ENCODE measurements at places on chromosomes 4 and X.
A peak's percentile ranks its signal among the peaks of the same experiment; 100 is the strongest.

DNA sequence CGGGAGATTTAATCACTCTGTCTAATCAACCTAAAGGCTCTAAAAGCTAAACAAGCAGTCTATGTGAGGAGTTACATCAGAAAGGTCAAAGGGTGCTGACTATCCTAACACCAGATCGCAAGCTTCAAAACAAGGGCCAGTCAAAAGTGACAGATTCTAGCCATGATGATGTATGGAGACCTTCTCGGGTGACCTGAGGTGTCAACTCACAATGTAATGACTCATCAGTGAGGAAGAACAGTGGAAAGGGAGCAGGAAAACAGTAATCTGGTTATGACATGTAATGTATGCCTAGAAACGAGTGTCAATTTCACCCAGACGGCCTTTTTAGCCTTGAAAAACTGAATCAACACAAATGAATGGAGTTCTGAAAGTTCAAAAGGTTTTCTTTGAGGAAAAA lies 375.3 kb downstream of the IDS start:
- no peak for DNase-seq

DNA sequence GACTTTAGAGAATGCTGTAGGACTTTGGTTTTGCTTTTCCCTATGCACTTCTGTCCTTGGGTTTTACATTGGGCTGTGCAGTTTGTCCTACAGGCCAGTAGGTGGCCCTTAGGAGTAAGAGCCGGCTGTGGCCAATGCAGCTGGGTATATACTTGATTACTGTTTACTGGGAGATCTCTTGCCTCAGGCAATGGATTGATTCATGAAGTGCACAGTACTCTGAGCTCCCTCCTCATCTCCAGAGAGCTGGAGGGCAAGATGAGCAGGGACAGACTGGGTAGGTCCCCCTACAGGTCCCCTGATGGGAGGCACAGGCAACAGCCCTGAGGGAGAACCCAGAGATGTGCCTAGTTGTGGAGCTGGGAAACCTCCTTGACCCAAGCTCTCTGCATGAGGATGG lies 103.8 kb upstream of the QRFPR start:
- DNase-seq, result peak; percentile 8

DNA sequence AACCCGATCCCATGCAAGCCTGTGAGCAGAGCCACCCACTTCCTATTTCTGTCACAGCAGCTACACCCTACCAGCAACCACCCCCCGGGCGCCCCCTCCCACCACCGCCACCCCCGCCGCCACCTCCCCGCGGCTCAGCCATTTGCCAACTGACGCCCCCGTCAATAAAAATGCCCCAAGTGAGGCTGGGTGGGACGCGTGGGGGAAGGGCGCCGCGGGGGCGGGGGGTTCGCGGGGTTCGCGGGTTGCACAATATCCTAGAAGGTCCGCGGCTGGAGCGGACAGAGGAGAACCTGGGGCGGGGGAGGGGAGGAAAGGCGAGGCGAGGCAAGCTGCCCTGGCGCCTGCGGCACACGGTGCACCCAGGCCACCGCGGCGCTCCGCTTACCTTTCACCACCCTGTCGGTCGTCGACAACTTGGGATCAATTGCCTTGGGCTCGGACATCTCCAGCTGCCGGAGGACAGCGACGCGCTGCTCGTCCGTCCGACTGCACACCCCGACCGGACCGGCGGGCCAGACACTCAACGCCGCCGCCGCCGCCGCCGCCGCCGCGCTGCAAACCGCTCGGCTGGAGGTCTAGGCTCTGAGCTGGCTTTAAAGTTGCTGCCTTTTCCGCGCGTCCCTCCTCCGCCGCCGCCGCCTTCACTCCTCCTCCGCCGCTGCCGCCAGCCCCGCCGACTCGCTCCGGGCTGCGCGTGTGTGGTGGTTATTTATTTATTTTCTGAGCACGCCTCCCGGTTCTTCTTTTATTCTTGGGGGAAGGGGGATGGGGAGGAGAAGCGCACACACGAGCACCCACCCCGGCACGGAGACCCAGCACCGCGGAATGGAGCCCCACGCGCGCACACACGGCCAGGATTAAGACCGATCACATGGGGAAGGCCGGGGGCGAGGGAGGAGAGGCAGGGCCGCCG lies 717 bp downstream of the PPP3CA start:
- DNase-seq, result peak; percentile 57

DNA sequence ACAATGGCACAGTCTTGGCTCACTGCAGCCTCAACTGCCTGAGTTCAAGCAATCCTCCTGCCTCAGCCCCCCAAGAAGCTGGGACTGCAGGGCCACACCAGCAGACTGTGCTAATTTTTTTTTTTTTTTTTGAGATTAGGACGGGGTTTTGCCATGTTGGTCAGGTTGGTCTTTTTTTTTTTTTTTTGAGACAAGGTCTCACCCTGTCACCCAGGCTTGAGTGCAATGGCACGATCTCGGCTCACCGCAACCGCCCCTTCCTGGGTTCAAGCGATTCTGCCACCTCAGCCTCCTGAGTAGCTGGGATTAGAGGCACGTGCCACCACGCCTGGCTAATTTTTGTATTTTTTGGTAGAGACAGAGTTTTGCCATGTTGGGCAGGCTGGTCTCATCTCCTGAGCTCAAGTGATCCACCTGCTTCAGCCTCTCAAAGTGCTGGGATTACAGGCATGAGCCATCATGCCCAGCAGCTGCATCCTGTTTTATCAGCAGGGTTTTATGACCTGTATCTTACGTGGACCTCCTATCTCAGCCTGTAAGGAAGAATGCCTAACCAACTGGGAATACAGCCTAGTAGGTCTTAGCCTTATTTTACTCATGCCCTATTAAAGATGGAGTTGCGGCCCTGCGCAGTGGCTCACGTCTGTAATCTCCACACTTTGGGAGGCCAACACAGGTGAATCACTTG lies 13.2 kb upstream of the MRPL1 start:
- no peak for DNase-seq

GRCh38 chr4:143184217-143184502 lies 557 bp upstream of the USP38 start:
- DNase-seq, result no peak

DNA sequence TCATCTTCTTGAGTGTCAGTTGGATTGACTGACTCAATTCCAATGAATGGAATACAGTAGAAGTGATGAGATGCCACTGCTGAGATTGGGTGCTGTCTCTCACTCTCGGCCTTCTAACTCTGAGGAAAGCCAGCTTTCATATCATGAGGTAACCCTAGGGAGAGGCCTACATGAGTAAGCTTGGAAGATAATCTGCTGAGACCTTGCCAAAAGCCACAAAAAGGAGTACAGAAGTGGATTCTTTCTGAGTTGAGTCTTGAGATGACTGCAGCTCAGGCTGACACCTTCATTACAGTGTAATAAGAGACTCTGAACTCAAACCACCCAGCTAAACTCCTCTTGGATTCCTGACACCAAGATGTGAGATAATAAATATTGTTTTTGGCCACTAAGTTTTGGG lies 537.4 kb upstream of the MAGEB18 start:
- no peak for DNase-seq

- no peak for DNase-seq
Observed at GRCh38 chr4:40957281-40957680, 207.5 kb downstream of the NSUN7 start.

- DNase-seq, result no peak
Observed at GRCh38 chr4:62135565-62136156, 935.5 kb downstream of the ADGRL3 start.

- DNase-seq, result no peak
Observed at GRCh38 chr4:120447774-120448173, 381.1 kb upstream of the MAD2L1 start.

GRCh38 chr4:182655340-182655739 lies 261.8 kb downstream of the DCTD start:
- no peak for DNase-seq

GRCh38 chr4:16550531-16550930 lies 324.3 kb upstream of the TAPT1 start:
- no peak for DNase-seq

DNA sequence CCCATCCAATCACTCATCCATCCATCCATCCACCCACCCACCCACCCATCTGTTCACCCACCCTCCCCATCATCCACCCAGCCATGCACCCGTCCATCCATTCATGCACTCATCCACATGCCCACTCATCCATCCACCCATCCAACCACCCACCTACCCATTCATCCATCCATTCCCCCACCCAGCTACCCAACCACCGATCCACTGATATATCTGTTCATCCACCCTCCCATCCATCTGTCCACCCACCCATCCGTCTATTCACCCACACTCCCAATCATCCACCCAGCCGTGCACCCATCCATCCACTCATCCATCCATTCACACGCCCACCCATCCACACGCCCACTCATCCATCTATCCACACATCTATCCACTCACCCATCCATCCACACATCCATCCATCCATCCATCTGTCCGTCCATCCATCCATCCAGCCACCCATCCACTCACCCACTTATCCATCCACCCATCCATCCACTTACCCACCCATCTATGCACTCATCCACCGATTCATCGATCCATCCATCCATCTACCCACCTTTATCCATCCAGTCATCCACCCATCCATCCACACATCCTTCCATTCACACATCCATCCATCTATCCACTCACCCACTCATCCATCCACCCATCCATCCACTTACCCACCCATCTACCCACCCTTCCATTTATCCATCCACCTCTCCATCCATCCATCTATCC lies 28.4 kb downstream of the ASMTL start:
- no peak for DNase-seq

- DNase-seq, result no peak
Observed at GRCh38 chrX:81489987-81490386, 288.1 kb downstream of the SH3BGRL start.

GRCh38 chr4:47659342-47659741 lies 174.3 kb downstream of the ATP10D start:
- no peak for DNase-seq

GRCh38 chrX:48468247-48468671 lies 1.8 kb downstream of the SLC38A5 start:
- no peak for DNase-seq

DNA sequence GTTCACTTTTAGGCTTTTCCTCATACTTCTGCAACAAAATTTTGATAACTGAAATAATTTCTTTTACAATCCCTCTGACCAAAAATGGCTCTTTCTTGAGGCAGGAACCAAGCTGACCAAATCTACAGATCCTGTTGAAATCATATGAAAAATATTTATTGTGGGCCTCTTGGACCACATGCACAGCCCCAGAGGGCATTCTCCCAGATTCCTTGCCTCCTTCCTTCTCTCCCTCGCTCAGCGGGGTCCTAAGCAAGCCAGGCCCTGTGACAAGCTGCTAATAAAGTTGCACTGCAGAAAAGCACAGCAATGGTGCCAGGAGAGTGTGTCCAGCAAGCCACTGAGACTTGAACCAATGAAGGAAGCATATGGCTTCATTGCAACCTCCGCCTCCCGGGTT lies 40.7 kb downstream of the PRDM5 start:
- DNase-seq, result no peak

- no peak for DNase-seq
Observed at GRCh38 chr4:84529169-84529751, 30.2 kb upstream of the NKX6-1 start.

- no peak for DNase-seq
Observed at GRCh38 chrX:8288590-8288989, 117.5 kb upstream of the VCX2 start.

DNA sequence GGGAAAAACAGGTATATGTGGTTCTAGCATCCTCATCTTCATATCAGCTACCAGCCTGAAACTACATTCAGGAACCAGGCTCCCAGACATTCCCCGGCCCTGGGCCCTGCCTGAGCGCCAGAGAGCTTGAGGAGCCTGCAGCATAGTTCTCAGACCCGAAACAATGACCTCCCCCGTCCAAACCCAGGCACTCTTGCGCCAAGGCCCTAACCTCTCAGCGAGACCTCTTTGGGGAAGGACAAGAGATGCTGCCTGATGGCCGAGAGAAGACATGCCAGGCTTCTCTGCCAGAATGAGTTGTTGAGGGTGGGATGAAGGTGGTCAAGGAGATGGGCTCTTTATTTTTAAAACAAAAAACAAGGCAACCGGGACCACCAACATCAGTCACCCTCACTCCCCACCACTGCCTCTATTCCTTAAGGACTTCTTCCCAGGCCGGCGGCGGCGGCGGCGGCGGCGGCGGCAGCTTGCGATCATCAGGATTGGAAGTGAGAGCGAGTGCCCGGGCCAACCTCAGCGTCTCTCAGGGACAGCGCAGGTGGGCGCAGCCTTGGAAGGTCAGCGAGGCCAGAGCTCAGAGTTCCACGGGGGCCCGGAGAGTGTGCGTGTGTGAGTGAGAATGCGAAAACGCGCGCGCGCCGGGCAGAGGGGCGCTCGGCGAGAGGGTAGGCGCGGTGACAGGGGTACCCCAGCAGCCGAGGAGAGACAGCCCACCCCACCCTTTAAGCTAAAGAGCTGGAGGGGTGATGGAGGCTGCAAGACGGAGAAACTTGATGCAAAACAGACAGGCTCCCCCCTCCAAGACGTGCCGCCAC lies 601 bp downstream of the INPP4B start:
- peak; percentile 29 for DNase-seq

DNA sequence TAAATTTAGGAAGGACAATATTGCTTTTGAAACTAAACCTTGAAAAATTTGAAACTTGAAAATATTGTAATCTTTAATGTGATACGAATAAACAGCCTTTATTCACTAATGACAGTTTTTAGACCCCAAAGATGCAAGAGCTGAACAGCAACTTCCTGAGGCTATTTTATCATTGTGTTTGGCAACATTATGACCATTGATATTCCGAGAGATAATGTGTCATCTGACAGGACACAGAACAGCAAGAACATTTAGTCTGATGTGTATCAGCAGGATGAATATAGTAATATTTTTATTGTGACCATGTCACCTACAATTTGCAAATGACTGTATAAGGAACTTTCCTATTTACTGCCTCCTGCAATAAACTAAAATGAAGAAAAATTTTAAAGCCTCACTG lies 316.0 kb downstream of the ADAM29 start:
- DNase-seq, result no peak

GRCh38 chr4:88629826-88630225 lies 37.5 kb downstream of the HERC3 start:
- DNase-seq, result no peak

DNA sequence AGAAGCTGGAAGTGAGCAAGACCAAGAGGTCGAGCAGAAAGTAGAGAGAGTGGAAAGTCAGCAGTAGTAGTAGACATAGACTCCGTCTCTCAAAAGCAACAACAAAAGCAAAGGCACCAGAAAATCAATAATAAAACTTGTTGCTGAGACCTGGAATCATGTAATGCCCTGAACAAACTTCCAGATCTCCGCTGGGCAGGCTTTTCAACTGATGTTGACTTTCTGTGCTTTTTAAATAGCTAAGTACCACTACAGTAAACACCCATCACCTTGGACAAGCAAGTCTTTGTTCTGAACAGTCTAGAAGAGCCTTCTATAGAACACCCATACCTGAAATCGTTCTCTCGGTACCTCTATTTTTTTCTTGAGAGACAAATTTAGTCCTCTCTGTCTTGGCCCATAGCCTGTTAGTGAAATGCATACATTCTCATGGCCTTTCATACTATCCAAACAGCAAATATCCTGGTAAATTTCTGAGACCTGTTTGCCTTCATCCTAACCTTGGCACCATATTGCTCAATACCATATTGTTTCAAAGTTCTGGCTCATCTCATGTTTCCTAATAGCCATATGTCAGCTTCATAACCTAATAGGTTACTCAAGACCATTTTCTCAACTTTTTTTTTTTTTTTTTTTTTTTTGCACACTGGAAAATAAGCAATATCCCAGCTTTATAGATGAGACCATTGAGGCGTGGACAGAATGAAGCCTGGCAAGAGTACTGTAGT lies 200.6 kb upstream of the RBPJ start:
- no peak for DNase-seq

- DNase-seq, result no peak
Observed at GRCh38 chrX:46819136-46819535, 17.7 kb upstream of the RP2 start.

- no peak for DNase-seq
Observed at GRCh38 chr4:10456595-10457254, 501 bp downstream of the ZNF518B start.

Data from neuronal stem cell (in vitro differentiated cells).